ENCODE measurements at places on chromosomes 12 and 14.

DNA sequence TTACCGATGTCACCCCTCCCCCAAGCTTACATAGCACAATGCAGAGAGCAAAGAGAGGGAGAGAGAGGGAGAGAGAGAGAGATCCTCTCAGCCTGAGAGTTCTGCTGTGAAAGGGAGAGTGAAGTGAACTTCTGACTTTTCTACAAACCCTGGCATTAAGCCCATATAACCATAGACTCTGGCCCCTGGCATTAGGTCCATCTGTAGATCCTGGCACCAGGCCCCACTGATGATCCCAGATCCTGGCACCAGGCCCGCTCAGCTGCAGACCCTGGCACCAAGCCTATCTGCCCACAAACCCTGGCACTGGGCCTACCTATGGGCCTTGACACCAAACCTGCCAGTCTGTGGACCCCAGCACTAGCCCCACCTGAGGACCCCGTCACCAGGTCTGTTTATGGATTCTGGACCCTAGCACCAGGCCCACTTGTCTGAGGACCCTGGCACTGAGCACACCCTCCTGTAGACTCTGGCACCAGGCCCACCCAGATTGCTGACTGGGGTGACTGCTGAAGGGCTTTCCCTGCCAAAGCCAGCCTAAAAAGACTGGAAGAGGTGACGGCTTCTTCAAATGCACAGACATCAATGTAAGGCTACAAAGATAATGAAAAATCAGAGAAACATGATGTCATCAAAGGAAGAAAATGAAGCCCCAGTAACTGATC, 14.5 kb upstream of the KRT83 start:
- DNase-seq: no peak

DNA sequence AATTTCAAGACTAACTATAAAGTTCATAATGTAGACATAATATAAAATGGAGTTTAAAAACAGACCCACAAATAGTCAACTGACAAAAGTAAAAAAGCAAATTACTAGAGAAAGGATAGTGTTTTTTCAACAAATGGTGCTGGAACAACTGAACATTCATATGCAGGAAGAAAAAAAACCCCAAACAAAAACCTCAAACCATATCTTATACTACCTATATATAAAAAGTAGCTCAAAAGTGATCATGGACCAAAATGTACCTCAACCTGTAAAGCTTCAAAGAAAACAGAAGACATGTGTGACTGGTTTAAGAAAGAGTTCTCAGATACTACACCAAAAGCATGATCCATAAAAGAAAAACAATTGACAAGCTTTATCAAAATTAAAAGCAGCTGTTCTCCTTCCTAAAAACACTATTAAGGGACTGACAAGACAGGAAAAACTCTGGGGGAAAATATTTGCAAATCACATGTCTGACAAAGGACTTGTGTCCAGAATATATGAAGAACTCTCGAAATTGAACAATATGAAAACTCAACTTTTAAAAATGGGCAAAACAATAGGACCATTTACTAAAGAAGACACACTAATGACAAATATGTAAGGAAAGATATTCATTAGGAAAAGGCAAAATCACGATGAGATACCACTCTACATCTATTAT, 22.7 kb upstream of the ARID4A start:
- DNase-seq: no peak

GRCh38 chr12:132525011-132525832, 35.3 kb downstream of the FBRSL1 start:
- DNase-seq: no peak

DNA sequence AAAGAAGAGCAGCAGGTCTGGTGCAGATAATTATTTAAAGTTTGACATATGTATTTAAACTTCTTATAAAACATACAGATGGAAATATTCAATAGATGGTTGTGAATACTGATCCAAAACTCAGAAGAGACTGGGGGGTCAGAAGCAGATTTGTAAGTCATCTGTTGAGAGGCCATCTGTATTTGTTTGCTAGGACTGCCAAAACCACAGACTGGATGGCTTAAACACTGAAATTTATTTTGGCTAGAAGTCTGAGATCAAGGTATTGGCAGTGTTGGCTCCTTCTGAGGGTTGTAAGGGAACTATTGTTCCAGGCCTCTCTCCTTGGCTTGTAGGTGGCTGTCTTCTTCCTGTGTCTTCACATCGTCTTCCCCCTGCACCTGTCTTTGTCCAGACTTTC, 153.9 kb downstream of the LRRK2 start:
- no peak for DNase-seq

- DNase-seq: peak; percentile 44
Observed at GRCh38 chr14:50830044-50830931, 674 bp downstream of the NIN start.

DNA sequence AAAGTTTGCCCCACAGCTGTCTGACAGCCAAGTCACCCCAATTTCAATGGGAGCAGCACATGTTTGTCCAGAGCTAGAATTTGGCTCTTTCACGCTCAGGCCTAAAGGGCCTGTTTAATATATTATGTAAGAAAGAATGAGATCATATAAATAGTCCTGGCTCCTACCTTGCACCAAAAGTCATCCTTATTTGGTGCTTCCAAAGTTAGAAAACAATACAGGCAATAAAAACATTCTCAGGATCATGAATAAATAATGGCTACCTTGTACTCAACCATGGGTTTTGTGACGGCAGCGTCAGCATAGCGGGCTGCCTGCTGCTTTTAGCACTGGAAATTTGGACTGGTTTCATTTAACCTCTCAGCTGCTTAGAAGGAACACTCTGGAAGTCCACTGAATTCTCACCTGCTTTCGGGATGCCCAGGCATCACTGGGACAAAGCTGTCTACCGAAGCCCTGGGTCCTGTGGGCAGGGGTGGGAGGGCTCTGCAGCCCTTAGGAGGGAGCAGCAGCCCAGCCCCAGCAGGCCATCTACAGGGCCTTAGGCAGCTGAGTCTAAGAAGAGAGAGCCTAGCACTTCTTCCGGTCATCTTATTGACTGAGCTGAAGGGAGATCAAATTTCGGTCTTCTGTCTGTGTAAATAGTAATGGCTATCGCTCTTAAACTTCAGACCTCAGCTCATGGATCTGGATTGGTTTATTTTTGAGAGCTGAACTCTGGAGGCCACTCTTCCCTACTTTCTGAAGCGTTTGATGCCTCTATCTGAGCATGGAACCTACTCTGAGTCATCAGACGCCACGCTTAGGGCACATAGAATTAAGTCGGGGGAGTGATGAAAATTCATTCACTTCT, 106.5 kb downstream of the SAMD4A start:
- DNase-seq: no peak

DNA sequence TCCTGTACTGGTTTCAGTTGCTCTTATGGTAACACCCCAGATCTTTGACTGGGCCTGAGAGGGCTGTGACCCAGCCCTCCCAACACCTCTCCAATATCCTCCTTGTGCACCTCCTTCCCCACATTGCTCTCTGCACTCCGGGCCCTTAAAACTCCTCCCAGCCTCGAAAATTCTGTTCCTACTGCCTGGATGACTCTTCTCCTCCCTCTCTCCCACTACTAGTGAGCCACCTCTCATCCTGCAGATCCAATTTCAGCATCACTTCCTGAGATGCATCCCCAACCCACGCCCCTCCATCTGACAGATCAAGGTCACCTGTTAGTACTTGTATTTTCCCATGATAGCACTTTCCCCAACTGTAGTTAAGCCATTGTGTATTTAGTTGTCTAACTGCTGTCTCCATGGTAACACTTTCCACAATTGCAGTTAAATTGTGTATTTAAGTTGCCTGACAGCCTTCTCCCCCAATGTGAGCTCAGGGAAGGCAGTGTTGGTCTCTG, 11.5 kb upstream of the NT5DC3 start:
- no peak for DNase-seq

GRCh38 chr12:29152981-29153630, 4.0 kb downstream of the FAR2 start:
- DNase-seq: no peak

- no peak for DNase-seq
Observed at GRCh38 chr14:104244221-104245011, 106.0 kb downstream of the KIF26A start.

- no peak for DNase-seq
Observed at GRCh38 chr14:59772233-59772632, 98.3 kb downstream of the RTN1 start.

DNA sequence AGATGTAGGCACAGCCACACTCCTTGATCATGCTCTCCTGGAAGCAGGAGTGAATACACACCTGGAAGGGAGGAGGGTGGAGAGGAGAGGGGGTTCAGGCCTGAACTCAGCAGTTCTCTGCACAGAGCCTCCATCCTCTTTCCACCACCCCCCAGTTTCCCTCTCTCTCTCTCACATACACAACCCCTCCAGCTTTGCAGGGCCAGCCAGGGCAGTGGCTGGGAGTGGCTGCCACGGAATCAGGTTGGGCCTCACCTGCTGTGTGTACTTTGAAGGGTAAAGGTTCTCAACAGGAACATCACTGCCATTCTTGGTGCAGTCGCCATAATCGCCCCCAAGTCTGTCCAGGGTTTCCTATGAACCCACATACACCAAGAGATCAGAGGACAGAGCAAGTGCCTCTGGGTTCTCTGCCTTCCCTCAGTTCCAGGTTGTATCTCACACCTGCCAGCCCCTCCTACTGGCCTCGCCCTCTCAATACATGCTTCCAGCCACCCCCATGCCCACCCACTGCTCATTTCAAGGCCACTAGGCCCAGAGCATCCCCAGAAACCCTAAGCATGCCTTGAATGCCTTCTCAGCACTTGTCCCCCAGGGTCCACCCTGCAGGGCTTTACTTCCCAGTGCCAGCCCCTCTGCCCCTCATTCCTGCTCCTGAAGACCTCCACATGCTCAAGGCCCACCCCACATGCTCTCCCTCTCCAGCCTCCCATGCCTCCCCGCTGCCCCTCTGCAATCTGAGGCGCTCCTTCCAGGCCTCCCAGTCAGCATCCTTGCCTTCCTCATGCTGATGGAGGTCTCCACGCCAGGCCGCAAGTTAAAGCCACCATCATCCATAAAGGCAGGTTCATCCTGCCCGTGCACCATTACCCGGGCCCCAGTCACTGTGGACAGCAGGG, 12.9 kb upstream of the TNFRSF1A start:
- no peak for DNase-seq

DNA sequence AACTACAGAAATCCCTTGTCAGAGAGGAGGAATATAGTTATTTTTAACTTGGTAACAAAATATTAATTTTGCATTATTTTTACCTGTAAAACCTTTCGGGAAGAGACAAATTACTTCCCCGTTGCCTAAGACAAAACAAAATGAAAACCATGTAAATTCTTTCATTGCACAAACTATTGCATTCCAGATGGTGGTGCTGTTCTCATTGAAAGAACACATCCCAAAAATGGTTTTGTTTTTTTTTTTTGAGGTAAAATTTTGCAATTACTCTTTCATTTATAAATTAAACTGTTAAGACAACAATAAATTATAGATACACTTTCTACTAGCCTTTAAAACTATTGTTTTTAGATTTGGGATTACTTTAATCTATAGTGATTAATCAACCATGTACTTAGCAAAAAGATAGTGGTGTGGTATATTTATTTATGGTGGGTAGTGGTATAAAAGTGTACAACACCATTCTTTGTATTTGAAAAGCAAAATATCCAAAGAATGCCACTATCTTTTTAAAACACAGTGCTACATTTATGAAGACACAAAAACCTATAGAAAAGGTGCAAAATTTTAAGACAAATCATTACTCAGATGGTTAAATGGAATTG, 115.5 kb downstream of the SLC38A1 start:
- DNase-seq: no peak

DNA sequence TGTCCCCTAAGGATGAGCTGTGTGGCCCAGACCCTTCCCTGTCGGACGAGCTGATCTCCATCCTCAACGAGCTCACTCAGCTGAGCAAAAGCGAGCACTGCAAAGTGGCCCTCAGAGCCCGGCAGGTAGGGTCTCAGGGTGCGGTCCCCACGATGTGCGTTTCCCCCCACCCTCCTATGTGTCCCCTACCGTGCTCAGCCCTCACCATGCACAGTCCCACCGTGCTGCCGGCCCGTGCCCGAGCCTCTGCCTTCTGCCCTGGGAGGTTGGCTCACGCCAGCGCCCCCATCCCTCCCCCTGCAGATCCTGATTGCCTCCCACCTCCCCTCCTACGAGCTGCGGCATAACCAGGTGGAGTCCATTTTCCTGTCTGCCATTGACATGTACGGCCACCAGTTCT, 86.6 kb downstream of the FOXN4 start:
- DNase-seq: no peak

GRCh38 chr12:33628087-33628486, 188.5 kb upstream of the SYT10 start:
- no peak for DNase-seq

GRCh38 chr14:74218462-74218861, 20.8 kb upstream of the VSX2 start:
- no peak for DNase-seq

- no peak for DNase-seq
Observed at GRCh38 chr12:2756756-2757155, 38.0 kb upstream of the FKBP4 start.

DNA sequence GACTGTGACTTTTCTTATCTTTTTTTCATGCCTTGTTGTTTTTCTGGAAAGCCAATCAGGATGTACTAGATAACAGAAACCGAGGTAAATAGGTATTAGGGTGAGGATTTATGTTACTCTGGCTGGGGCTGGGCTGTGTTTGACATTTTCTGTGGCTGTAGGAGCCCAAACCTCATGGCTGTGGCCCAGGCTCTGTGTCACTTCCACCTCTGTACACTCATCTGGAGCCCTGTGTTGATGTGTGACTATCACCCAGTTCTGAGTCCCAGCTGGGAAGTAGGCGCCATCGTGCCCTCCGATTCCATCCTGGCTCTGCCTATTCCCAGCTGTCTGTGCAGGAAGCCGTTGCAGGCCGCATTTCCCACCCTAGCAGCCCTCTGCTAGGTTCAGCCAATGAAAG, 1.6 kb upstream of the HHIPL1 start:
- no peak for DNase-seq

DNA sequence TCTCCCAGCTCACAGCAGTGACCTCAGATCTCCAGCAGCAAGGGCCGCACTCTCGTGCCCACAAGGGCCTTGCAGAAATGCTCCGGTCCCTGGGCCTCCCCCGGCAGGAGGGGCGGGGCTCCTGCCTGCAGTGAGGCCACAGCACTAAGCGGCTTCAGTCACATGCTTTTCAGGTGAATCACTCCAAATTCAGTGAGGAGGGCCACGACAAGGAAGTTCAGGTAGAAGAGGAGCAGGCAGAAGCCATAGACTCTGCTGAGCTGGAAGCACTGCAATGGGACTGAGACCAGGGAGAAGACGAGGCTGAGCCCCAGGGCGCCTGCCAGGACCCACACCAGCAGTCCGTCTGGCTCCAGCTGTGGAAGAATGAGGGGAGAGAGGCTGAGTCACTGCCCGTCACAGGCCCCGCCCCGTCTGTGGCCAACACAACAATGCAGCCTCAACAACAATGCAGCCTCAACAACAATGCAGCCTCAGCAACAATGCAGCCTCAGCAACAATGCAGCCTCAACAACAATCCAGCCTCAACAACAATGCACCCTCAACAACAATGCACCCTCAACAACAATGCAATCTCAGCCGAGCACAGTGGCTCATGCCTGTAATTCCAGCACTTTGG, 35.2 kb downstream of the SLC8B1 start:
- no peak for DNase-seq

GRCh38 chr14:87067591-87067990, 925.4 kb downstream of the GALC start:
- DNase-seq: no peak

Measured in activated T-helper 1 cell treated with Interleukin-2 at 50 U/mL for 16 hours (primary cell).